Amniotic epithelial cell (primary cell): ENCODE measurements at places on chromosomes 13 and 19.

DNA sequence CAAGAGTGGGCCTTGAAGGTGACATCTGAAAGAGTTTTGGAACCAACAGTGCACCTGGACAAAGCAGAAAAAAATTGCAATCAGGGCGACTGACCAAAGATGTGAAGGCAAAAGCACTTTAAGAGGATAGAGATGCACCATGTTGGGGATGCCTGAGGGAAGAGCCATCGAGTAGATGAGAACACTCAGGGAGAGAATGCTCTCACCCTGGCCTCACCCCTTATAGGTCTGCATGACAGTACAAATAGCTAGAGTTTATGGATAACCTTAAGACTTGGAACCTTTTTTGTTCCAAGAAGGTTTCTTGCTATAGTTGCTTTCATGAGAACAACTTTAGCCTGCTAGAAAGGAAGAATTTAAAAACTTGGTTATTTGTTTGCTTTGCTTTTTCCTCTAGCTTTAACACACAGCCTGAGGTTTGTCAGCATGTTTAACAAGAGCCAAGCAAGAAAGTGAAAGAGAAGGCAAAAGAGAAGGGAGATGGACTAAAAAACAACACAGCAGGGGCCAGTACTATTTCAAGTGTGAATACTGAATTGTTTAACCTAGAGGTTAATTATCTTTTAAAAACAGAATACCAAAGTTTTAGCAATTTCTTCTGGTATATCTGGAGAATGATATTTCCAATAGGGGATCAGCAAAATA is 418.9 kb downstream of the DIAPH3 start:
- DNase-seq, result peak; percentile 6

- no peak for DNase-seq
Measured at GRCh38 chr19:2227415-2228156, 8.5 kb downstream of the PLEKHJ1 start.

DNA sequence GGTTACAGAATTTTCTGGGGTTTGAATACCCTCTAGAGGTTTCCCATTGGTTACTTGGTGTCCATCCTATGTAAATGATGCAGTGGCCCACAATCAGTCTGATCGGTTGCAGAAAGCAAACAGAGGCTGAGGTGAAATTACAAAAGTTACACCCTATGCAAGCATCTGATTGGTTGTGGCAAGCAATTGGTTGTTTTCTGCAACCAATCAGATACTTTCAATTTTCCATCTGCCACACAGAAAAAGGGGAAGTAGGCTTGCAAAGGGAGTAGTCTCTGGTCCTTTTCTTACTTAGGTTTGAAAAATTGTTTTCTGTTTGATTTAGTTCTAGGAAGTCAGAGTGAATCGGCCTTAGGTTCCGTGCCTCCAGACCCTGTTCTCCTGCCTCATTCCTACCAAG is 93.1 kb downstream of the WTIP start:
- DNase-seq, result no peak

DNA sequence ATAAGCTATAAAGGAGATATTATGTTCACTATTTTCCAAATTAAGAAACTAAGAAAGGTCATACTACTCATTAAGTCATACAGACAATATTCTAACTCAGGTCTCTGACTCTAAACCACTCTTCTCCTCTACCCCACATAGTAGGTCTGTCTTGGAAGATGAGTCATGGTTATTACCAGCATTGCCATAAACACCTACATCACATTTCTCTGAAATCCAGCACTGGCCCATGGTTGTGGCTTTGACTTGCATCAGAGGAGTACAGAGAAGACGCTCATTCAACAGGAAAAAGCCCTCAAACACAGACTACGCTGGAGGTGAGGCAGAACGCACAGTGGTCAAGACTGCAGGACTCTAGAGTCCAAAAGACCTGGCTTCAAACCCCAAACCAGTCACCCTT is 476.8 kb downstream of the COG6 start:
- DNase-seq, result no peak

DNA sequence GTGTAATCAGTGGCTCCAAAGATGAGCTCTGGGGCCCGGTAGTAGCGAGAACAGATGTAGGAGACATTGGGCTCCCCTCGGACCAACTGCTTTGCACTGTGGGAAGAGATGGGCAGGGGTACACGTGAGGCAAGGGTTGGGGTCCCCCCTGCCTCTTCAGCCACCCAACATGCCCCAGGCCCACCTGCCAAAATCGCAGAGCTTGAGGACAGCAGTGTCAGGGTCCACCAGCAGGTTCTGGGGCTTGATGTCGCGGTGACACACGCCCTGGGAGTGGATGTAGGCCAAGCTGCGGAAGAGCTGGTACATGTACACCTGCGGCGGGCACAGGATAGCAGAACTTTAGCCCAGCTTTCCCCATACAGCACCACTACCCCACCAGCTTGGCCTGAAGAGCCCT is 8.0 kb downstream of the GSK3A start:
- no peak for DNase-seq

DNA sequence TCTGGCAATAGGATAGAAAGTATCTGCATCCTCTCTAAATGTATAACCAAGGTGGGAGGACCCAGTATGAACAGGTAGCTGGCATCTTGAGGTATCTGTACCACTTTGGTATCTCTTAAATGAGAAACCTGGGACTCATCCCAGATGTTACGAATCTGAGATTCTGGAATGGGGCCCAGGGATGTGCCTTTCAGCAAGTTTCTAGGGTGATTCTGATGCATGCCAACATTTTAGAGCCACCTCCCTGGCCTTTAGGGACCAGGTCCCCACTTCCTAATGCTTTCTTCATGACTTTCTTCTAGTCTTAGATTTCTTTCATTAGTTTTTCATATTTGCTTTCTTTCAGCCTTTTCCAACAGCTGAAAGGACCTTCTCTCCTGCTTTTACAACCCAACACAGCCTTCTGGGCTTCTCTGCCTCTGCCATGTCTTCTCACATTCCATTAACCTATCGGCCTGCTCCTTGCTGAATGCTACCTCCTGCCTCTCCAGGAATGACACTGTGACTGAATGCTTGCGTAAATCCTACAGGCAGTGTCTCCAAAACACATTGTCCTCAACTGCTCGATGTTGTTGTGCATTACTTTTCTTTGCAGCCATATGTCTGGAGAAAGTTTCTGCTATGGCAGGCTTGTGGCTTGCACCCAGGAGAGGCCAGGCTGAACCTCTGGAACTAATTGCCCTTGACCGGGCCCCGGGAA is 284.0 kb downstream of the DNAJC15 start:
- no peak for DNase-seq

- no peak for DNase-seq
Measured at GRCh38 chr19:35153701-35154524, 622 bp upstream of the FXYD5 start.

DNA sequence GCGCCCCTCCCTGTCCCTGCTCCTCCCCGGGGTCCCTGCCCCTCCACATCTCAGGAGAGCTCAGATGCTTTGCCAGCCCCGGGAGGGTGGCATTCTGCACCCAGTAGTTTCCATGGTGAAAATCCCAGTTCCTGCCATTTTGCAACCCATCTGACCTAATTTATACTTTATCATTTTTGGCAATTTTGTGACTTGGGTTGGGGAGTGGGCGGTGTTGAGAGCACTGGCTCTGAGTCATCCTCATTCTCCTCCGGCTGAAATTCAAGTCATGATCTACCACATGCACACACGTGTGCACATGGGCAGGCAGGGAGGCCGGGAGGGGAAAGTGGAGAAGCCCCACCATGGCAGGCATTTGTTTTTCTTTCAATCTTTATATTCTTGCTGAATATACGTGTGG is 208.6 kb downstream of the URI1 start:
- no peak for DNase-seq

DNA sequence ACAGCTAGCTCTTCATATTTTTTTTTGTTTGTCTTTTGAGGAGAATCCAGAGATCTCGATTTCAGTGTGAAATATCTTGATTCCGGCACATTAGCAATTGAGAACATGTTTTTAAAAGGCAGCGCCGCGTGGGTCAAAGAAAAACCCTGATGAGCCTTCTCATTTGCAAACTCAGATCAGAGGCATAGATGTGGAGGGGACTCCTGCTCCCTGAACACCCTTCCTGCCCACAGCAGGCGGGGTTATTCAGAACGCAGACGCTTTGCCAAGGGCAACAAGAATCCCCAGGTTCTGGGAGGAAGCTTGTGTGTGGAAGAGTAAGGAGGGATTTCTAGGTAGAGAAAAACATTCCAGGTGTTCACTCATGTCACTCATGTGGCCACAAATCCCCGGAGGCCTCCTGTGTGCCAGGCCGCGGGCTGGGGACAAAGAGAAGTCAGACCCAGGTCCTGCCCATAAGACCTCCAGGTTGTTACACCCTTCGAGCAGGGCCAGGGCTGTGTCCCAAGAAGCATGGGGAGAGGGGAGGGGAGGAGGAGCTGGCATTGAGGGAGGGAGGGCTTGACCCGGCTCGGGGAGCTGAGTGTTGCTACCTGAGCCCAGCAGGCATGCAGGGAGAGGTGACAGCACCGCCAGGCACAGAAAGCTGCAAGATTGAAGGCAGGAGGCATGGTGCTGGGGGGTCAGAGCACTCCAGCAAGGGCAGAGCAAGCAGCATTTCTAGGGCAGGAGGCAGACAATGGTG is 15.9 kb upstream of the IGLON5 start:
- no peak for DNase-seq

DNA sequence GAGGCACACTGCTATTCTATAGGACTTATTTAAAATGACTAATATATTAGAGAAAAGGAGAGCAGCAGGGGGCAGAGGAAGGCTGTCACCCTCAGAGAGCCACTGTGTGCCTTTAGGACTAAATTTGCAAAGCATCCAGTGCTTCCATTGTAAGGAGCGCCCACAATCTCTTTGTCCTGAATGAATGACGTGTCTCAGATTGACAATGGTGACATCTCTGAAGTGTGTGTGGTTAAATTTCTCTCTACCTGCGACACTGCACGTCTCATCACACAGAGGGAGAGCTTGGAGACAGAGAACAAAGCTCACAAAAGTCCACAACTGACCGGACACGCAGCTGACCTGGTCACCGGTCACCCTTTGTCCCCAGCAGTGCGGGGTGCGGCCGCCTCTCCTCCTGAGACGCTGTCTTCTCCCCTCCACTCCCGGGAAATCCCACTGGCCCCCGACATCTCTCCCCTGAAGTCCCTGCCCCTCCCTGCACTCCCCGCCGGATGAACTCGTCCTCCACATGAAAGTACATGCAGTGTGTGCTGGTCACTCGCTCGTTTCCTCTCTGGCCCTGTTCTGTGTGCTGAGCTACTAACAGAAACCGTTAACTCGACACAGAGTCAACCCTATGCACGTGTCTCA is 107.2 kb downstream of the RAB20 start:
- no peak for DNase-seq

GRCh38 chr13:67932991-67933390 is 702.9 kb upstream of the PCDH9 start:
- no peak for DNase-seq

DNA sequence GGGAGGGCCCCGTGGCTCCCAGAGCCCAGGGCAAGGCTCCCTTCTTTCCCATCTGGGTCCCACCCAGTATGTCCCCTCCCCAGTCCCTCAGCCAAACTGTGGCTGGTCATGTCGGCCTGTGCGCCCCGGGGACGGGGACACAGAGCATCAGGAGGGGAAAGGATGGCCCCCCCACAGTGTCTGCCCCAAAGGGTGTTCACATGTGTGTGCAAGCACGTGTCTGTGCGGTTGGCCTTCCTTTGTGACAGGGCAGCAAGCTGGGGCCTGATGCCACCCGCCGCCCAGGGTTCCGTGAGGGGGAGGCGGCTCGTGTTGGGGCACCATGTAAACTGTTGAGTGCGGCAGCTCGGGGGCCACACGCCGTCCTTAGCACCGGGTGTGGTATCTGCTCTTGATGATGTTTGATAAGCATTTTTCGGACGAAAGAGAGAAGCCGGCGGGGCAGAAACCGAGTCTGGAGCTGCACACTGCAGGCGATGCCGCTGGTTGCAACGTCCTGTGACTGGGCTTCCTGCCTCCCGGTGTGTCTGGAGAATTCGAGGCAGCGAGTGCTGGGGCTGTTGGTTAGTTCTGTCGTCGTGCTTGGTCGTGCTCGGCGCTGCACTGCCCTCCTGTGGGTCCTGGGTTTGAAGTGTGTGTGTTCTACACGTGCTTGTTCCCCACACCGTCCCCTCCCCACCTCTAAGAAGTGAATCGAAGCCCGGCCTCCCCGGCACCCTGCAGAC is 18.4 kb downstream of the GNA11 start:
- no peak for DNase-seq

GRCh38 chr13:31638577-31638976 is 100.7 kb upstream of the RXFP2 start:
- peak; percentile 29 for DNase-seq
